Caco-2 (cell line): ENCODE measurements at places on chromosomes 5 and 9. TPM values are rescaled to one million over a fixed set of nuclear protein-coding genes. Genes with fewer than 3 reads are reported as not detected.

DNA sequence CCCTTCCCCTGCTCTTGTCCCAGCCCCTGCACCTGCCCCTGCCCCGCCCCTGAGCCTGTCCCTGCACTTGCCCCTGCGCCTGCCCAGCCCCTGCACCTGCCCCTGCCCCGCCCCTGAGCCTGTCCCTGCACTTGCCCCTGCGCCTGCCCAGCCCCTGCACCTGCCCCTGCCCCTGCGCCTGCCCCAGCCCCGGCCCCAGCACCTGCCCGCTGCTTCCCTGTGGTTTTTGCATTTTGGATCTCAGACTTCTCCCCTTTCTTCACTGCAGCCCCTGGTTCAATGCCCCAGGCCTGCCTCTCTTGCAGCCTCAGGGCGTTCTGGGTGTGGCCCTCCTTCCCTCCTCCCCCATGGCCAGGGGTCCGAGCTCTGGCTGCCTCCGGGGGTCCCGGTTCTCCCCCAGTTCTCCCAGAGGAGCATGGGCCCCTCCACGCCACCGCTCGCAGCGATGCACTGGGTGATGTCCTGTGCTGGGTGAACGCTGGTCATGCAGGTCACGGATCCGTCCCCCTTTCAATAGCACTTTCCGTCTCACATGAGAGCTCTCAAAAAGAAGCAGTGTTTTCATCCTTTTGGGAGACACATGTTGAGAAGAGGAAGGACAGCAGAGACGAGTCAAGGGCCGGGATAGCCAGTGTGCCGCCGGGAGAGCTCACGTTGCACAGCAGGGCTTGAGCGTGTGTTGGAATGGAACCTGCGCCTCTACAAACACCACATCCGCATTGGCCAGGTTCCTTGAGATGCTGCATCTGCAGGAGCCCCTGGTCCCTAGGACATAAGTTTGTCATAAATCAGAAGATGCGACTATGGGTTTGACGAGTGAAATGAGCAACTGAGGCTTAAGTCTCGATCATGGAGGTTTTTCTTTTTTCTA lies 44.0 kb upstream of the IRX4 start:
- DNase-seq: no peak

- no peak for DNase-seq
Measured at GRCh38 chr5:101860145-101860544, 435.9 kb downstream of the SLCO4C1 start.

- DNase-seq: no peak
Measured at GRCh38 chr9:75139201-75139600, 50.9 kb downstream of the OSTF1 start.

DNA sequence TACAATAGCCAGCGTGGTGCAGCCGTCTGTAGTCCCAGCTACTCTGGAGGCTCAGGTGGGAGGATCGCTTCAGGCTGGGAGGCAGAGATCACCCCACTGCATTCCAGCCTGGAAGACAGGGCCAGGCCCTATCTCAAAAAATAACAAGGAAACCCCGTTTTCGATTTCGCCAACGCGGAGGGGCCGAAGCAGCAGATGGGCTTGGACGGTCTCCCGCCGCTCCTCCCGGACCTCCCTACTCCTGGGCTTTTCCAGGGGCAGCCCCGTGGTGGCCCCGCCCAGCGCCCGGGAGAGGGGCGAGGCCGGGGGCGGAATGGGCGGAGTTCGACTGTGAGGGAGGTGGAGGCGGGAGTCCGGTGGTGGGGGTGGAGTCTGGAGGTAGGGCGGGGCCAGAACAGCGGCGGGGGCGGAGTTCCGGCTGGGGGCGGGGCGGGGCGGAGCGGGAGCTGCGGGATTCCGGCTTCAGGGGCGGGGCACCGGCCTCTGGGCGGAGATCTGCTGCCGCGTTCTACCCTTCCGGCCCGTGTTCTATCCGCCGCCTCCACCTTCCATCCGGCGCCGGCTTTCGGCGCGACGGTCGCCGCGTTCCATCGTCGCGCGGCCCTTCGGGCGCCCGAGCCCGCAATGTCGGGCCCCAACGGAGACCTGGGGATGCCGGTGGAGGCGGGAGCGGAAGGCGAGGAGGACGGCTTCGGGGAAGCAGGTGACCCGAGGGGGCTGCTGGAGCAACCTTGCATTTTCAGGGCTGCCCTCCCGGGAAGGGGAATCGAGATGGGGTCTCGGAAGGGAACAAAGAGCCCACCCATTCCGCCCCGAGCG lies at the start of gene BBLN:
Gene BBLN, plus strand, starts transcription at position 482 of the 819 bp plus-strand sequence. Its CDS starts 143 bp downstream, at position 625.
- DNase-seq: peak; percentile 96

SHC3 gene
- 0.19 and 0.20 TPM in 2 replicates for total RNA-seq

DNA sequence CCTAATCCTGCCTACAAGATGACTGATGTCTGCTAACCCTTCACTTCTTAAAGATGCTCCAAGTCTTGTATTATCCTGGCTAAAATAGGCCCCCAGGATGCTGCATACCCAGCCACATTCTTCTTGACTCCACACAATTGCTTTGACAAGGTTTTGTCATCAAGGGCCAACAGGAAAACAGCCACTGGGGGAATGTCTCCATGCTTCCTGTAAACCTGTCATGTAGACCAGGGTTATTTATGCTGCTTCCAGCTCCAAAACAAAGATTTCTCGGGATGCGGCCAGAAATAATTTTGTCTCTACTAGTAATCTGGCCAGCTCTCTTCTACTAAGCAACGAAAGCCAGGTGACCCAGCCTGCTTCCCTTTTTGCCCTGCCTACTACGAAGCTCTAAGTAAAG lies 53.8 kb downstream of the SHB start:
- DNase-seq: no peak
